ENCODE measurements at places on chromosomes 12 and 14.
A peak's percentile ranks its signal among the peaks of the same experiment; 100 is the strongest.

DNA sequence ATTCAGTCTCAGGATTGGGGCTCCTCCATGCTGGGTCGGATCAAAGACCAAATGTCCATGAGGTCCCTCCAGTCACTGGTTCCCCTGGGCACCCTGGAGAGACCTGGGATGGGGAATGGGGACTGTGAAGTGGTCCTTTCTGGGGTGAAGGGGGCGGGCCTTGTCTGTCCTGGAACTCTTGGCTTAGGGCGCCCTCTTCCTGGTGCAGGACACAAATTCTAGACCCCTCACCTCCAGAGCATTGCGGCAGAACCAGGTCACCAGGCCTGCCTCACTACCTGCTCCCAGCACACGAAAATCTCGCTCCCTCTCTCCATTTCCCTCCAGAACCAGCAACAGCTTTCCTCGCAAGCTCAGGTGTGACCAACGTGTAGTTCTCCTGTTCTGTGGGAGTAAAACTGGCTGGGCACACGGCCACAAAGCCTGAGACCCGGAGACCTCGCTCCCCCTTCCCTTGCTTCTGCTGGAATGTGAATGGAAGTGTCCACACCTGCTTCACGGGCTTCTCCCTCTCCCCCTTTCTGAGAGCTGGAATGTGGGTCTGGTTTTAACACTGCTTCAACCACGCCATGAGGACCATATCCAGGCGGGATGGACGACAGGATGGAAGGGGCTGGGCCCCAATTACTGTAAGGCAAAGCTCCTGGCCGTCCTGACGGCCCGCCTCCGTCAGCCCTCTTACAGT, 112.7 kb downstream of the SCARB1 start:
- no peak for DNase-seq

DNA sequence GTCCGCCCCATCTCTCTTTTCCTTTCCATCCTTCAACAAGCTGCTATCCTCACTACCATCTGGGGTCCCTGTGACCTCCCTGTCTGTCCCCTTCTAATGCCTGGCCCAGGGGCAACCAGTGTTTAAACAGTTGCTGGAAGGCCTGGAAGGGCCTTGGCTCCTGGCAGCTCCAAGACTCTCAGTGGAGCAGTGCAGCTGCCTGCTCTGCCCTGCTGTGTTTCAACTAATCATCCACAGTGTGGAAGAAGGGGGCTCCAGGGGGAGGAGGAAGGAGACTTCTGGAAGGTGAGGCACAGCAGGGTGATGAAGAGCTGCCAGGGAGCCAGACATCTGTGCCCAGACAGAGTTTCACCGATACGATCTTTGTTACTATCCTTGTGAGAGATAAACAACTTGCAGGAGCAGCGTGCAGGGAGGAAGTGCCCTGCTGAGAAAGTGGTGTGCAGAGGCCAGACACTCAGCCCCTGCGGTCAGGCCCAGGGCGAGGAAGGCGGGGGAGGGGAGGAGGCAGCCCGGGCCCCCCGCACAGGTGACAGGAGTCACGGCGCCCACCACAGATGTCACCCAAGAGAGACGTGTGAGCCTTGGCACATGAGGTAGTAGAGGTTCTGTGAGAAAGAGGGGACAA, 1061.8 kb downstream of the BCL11B start:
- peak; percentile 31 for DNase-seq

DNA sequence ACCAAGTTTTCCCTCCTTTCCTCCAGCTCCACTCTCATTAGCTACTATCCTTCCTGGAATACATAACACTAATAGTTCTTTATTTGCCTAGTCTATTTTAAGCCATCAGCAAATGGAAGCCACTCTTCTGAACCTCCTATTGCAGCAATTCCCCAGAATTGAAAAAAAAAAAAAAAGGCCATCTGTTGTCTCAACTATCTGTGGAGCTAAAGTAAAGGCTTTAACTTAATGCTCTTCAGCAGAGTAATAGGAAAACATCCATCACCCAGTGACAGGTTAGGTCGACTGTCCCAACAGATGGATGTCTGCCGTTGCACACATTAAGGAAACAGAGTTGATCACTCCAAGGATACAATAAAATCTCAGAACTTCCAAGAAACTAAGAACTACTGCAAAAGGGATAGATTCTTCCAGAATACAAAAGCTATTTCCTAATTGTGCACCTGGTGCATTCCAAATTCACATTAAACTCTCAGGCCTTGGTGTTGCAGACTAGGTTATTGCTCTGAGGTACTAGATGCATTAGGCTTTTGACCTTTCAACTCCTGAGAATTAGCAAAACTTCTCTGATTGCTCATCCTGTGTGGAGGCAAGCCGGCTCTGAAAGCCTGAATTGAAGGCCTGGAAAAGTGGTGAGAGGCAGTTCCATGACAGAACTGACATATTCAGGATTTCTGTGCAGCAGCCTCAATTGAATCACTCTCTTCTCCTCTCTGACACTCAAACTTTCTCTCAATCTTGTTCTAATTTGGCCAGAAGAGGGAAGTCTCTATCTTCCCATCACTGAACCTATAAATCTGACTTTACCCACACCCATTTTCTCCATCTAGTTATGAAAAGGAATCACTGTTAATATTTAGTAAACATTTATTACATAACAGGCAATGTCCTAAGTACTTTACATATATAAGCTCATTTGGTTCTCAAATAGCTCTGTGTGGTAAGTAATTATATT, 238.4 kb upstream of the HMGA2 start:
- no peak for DNase-seq

GRCh38 chr14:49991491-49991890, 98.6 kb downstream of the ARF6 start:
- DNase-seq = no peak

- no peak for DNase-seq
These were observed 147.6 kb downstream of the PHETA1 start for GRCh38 chr12:111221062-111222026.

GRCh38 chr14:71482671-71483070, 449.6 kb upstream of the RGS6 start:
- no peak for DNase-seq

DNA sequence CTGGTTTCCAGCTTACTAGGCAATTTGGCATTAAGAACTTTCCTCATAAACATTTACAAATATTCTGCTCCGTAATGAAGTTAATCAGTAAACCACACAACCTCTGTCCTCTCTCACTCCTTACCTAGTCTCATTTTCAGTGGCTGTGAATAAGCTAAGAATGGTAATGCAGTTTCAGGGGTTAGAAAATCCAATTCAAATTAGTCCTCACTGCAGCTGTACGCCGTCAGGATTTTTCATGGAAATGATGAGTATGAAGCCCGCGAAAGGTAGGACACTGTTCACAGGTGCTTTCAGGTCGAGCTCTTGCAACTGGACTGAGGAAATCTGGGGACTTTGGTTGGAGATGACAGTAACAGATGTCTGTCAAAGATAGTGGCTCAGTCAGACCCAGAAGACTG, 29.6 kb downstream of the NR1H4 start:
- no peak for DNase-seq

DNA sequence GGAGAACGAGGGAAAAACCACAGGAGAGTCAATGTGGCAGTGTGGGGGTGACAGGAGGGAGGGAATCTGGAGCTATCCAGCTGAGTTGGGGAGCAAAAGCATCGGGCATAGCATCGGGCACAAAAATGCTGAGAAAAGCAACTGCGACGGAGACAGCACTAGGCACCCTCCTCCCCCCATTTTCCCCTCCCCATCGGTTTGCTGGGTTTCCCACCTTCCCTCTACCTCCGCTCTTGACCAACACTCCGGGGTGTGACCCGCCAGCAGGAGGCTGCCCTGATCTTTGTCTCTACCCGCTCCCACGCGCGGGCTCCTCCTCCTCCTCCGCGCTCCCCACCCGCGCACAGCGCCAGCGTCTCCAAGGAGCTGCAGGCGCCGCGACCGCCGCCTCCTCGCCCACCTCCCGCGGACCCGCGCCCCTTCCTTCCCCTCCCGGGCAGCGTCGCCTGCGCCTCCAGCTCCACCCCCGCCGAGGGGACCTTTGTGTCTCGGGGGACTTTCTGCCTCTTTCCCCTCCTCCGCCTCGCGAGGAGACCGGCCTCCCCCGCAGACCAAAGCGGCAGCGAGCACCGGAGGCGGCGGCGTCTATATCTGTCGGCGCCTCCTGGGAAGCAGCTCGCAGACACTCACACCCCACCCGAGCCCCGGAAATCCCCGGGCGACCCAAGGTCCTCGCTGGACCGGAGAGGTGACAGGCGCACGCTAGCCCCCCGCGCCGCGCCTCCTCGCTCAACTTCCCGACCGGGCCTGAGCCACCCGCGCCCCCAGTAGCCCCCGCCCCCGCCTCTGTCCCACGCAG, 920 bp downstream of the CDK17 start:
- DNase-seq = peak; percentile 55

DNA sequence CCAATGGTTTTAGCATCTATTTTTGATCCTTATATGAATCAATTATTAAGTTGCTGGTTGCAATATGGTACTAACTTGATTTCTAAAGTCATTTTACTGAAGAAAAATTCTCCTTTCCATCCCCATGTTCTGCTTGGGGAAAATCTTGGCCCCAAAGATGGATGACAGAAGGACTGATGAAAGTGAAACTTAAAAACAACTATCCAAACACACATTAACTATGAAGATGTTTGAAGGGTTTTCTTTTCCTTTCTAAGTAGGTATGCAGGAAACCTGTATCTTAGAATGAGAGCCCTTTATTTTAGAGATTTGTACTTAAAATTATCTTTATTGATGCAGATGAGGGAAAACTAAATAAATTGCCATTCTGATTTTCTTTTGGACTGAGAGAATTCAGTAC, 5.9 kb downstream of the C12orf71 start:
- no peak for DNase-seq

Measured in stimulated activated CD4-positive, alpha-beta T cell treated with anti-CD3 and anti-CD28 coated beads, TNF-alpha, amount 100 ng/mL, for 1 hour (primary cell).